CD4-positive, CD25-positive, alpha-beta regulatory T cell (primary cell): ENCODE measurements at places on chromosomes 6 and 20.

DNA sequence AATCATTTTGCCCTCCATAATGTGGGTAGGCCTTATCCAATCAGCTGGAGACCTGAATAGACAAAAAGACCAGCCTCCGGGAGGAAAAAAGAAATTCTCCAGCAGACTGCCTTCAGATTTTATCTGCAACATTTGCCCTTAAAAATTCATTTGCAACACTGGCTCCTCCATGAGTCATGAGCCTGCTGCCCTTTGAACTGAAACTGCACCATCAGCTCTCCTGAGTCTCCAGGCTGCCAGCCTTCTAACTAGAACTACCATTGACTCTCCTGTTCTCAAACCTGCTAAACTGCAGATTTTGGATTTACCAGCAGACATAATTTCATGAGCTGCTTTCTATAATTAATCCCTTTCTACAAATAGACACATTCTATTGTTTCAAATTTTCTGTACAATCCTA is 223.9 kb upstream of the THEMIS start:
- no peak for DNase-seq

DNA sequence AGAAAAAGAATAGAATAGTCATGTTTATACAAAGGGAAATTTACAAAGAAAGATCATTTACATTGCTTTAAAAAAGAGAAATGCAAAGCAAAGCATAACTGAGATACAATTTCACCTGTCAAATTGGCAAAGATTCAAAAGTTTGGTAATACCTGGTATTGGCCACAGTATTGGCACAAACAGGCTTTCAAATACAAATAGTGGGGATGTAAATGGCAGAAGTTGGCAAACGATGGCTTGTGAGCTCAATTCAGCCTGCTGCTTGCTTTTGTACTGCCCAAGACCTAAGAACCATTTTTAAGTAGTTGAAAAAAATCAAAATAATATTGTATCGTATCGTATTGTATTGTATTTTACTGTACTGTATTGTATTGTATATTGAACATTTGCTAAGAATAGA is 194.5 kb upstream of the JAG1 start:
- DNase-seq = no peak

GRCh38 chr20:59748619-59749191 is 144.4 kb downstream of the PHACTR3 start:
- DNase-seq = no peak

DNA sequence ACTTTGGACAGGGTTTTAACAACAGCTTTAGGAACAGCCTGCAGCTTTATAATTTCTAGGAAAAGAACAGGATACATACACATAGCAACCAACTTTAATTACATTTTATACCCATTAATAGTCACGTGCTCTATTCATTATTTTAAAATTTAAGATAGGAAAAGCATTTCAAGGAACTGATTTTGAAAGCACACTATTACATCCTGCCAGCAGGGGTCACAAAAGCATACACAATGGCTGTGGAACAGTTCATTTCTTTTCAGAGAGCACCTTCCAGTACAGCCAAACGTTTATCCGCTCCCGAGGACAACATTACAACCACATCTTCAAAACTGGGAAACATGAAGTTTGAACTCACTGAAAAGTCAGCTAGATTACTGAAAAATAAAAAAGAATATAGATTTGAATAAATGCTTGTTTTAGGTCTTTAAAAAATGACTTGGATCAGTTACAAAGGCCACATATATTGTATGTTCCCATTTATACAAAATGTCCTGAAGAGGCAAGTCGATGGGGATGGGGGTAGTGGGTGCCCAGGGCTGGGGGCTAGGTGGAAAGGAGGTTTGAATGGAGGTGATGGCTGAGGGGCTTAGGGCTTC is 104.6 kb upstream of the EXOC2 start:
- DNase-seq = peak; percentile 19

GRCh38 chr6:164331026-164331425 is 916.5 kb downstream of the QKI start:
- DNase-seq = no peak

- peak; percentile 76 for DNase-seq
Observed at GRCh38 chr6:90350689-90351554, 54.3 kb upstream of the BACH2 start.

GRCh38 chr6:34888874-34889555 is at the start of gene ANKS1A:
Gene ANKS1A (plus strand): TSS chr6:34889255. CDS start chr6:34889403, 148 bp downstream.
- peak; percentile 91 for DNase-seq

DNA sequence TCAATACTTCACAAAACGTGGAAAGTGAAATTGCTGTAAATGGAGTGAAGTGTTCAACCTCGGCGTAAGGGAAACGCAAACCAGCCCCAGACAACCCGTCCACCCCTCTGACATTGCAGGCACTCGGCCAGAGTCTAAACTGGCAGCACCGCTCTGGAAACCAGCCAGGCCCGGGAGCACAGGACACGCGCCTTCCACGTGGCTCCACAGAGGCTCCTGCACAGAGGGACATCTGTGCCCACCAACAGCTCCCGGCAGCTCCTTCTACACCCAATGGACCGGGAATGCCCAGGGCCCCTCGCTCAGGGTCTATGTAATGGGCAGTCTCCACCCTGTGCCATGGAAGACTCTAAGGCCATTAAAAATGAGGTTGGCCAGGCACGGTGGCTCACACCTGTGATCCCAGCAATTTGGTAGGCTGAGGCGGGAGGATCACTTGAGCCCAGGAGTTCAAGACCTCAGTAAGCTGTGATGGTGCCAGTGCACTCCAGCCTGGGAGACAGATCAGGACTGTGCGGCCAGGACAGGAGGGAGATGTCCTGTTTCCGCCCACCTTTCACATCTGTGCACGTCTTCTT is 3.4 kb upstream of the HELZ2 start:
- no peak for DNase-seq

- DNase-seq = no peak
Observed at GRCh38 chr6:26280407-26280806, 84.6 kb upstream of the BTN3A2 start.

DNA sequence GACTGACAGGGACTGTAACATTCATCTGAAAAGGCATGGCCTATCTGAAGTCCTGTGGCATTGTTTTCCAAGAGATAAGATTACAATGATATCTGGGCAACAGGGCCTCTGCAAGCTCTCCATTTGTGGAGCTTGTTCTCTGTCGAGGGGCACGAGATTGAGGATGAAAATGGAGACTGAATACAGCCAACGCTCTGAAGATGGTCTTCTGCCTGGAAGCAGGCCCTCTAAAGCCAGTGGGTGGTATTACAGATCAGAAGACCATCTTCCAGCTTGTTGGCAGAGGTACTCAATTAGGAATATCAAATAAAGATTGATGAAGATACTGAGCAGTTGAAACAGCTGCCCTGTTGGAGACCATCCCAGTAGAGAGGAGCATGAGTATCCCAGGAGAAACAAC is 288.2 kb downstream of the CENPW start:
- DNase-seq = no peak

DNA sequence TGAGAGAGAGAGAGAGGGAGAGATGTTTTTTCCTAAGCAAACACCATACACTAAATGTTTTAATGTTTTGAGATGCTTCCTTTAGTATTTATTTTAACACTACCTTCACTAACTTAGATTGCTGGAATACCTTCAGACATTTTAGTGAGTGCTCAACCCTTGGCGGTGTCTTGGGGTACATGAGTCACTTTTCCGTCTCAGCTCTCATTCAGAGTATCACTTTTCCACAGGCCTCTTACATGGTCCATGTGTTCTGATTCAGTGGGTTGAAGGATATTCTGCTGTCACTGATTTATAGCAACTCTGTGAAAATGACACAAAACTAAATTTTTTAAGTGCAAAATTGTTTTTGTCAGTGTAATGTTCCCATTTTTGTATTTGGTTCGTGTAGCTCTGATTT is 217.9 kb downstream of the CLVS2 start:
- no peak for DNase-seq

DNA sequence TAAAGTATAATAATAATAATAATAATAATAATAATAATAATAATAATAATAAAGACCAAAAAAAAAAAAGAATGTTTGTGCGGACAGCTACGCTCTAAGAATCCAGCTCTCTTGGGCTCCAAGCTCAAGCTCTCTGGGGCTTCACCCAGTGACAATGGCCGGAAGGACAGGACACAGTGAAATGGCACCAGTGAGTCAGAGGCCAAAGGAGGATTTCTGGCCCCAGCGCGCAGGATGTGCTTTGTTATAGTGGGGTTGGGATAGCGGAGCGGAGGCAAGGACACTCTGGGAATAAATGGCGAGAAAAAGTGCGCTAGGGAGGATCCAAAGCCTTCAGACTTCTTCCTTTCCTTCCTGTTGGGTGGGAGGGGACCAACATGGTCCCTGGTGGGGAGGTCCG is 38.2 kb downstream of the HLA-A start:
- DNase-seq = no peak

GRCh38 chr6:134447883-134448387 is 130.0 kb upstream of the SGK1 start:
- no peak for DNase-seq
